Right ventricle myocardium superior (tissue), 1 donor: ENCODE measurements at places on chromosomes 4 and X.

DNA sequence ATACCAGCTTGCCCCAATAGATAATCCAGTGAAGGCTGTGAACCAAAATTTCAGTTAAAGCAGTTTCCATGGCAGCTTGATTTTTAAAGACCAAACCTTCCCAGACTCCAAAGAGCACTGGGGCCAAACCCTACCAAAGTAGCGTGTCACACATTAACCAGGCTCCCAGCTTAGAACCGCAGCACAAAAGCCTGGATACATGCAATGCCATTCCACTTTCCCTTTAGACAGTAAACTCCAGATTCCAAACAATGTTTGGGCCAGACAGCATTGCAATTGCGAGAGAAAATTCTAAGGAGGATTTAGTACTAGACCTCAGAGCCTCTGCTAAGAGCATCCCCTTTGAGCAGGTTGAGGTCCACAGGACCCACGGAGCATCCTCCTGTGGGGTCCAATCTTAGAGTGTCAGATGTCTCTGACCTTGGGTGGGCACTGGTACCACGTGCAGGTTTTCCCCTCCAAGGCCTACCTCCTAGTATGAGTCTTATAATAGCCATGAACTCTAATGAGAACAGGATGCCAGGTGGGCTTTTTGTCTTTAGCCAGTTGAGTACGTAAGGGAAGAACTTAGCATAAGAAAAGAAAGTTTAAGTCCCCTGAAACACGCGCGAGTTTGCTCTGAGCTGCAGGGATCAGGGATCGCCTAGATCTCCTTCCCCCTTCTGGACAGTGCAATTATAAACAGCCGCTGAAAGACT lies 38.8 kb downstream of the MGARP start:
- no peak for DNase-seq

- DNase-seq: no peak
Observed at GRCh38 chr4:47490550-47490949, 5.5 kb downstream of the ATP10D start.

GRCh38 chr4:105679186-105679585 lies 29.3 kb downstream of the INTS12 start:
- DNase-seq: no peak

GRCh38 chr4:53057679-53058078 lies 195.6 kb downstream of the RASL11B start:
- no peak for DNase-seq

DNA sequence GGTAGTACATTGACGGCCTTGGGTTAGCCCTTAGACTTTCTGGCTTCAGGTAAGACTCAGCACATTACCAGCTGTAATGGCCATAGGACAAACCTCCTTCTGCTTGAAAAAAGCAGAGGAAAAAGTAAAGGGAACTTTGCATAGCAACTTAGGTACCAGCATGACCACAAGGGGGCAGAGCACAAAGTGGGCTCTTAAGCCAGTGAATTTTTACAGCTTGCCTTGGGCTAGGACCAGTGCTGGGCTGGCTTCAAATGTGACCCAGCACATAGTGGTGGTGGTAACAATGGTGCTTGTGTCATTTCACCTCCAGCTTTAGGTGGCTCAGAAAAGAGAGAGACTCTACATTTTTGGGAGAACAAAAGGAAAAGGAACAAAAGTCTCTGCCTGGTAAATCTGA lies 66.1 kb downstream of the KLHL4 start:
- no peak for DNase-seq

GRCh38 chr4:112183252-112183651 lies 38.0 kb downstream of the FAM241A start:
- no peak for DNase-seq

GRCh38 chr4:39524161-39524957 lies 2.9 kb downstream of the UGDH start:
- no peak for DNase-seq

GRCh38 chr4:159014859-159015258 lies 88.0 kb upstream of the RAPGEF2 start:
- no peak for DNase-seq

GRCh38 chrX:121308276-121308805 lies 260.9 kb downstream of the GLUD2 start:
- DNase-seq: no peak

DNA sequence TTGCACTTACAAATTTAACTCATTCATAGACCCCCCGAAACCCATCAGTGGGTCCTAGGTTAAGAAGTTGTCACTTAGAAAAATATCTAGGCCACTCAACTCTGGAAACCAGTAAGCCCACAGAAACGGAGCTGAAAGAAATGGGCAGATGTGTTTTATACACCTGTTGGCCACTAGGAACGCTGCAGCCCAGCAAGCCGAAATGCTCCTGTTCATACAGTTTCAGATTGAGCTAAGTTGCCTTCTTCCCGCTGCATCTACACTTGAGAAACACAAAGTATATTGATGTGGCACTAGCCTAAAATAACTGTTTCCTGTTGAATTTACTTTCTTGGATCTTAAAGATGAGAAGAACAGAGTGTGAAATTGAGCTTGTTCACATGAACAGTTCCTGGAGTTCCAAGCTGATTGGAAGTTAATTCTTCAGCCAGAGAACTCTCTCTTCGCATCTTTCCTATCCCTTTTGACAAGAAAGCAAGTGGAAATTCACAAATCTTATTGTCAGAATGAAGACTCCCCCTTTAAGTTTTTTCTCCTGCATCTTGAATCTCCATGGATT lies 174.1 kb downstream of the RBMX2 start:
- DNase-seq: peak; percentile 43

DNA sequence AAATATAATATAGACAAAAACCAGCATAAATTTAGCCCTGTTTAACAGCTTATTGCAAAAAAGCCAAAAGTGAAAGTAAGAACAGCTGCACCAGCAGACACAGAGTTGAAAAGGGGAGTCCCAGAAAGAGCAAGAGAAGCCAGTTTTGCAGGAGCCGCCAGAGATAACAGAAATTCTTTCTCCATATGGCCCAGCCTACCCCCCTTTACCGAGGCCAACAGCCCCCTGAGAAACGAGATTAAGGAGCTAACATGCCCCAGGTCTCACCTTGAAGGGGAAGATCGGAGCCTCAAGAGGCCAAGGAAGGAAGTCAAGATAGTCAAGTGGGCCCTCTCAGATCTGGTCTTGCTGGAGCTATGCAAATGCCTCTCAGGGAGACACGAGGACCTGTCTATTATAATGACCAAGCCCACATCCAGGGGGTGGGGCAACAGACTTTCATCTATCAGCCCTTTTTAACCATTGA lies 4.8 kb downstream of the ACOX3 start:
- no peak for DNase-seq

DNA sequence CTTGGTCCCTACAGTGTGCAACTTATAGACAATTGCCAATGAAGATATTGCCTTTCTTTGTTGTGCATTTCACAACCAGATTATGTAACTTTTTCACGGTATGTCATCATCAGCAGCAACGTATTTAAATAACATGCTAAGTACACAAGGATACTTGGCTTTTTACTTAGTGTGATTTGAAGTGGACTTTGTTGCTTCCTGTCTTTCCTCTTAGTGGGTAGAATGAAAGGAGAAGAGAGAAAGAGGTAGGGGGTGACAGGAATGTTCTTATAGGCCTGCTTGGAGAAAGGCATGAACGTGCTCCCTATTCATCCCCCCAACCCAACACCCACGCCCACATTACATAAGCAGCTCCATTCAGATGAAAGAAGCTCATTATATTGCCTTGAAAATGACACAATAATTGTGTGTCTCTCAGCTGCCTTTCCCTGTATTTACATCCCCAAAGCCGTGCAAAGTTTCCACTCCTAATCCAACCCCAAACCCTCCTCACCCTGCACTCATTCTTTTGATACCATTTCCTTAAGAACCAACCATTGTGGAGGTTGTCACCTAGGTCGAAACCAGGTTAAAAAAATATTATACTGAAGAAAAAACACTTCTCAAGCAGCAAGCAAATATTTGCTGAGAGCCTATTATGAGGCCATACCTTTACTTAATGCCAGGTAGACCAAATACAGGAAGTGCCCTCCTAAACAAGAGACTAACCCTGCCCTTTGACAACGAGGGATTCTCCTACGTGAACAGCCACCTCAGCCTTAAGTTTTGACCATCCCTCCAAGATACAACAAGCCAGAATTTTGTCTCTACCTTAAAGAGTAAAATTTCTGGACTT lies 25.2 kb upstream of the GK start:
- no peak for DNase-seq

GRCh38 chr4:19583827-19584569 lies 667.7 kb upstream of the SLIT2 start:
- no peak for DNase-seq

GRCh38 chr4:56330691-56331090 lies 56.6 kb downstream of the AASDH start:
- DNase-seq: no peak

DNA sequence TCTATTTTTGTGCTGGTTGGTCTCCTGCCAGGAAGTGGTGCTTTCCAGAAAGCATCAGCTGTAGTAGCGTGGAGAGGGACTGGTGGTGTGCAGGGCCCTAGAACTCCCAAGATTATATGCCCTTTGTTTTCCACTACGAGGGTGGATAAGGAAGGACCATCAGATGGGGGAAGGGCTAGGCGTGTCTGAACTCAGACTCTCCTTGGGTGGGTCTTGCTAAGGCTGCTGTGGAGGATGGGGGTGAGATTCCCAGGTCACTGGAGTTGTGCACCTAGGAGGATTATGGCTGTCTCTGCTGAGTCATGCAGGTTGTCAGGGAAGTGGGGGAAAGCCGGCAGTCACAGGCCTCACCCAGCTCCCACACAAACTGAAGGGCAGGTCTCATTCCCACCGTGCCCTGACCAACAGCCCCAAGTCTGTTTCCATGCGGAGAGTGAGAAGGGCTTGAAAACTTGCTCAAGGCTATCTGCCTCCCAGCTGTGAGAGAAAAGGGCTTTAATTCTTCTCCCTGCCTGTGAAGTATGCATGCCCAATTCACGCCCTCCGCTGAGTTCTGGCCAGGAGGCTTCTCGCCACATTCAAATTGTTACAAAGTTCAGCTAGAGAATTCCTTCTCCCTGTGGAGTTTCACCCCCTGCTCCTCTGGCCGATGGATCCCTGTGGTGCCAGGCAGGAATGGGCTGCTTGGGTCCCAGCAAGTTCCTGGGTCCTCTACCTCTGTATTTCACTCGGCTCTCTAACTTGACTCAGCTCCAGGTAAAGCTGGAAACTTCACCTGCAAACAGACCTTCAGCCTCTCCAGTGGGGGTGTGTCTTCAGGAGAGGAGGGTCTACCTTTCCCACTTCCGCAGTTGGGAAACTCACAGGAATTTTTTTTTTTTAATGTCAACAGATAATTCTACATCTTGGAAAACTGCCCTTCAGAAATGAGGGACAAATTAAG lies 7.7 kb upstream of the CSTF2 start:
- no peak for DNase-seq
